ENCODE measurements at places on chromosomes 1 and 21.

DNA sequence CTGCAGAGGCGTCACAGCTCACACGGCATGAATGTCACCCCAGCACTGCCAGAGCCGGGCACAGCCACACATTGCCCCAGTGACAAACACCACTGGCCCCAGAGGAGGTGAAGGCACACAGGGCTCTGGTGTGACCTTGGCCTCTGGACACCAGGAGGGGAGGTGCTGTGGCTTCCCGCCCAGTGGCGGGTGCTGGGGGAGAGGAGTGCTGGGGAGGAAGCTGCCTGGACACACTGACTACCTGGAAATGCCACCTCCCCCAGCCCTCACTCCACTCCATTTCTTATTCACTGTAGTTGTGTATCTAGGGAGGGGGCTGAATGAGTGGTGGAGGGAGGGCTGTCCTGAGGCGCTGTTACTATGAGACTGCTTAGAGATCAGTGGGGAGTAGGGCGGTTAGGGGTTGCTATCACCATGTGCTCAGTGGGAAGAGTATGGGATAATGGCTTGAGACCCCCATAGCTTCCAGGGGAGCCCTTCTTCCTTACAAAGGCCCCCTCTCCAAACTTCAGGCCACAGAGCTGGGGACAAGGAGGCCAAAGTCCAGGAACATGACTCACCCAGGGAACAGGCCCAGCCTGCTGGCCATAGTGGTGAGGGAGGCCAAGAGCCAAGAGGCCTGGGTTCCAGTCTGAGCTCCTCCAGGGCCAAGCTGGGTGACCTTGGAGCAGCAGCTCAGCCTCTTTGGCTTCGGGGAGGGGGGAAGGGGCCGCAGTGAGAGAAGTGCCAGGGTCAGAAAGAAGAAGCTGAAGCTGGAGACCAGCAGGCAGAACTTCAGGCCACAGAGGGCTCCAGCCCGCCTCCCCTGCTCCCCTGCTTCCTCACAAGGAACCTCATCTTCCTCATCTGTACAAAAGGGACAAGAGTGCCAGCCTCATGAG lies 40.1 kb downstream of the AHDC1 start:
- DNase-seq: no peak

DNA sequence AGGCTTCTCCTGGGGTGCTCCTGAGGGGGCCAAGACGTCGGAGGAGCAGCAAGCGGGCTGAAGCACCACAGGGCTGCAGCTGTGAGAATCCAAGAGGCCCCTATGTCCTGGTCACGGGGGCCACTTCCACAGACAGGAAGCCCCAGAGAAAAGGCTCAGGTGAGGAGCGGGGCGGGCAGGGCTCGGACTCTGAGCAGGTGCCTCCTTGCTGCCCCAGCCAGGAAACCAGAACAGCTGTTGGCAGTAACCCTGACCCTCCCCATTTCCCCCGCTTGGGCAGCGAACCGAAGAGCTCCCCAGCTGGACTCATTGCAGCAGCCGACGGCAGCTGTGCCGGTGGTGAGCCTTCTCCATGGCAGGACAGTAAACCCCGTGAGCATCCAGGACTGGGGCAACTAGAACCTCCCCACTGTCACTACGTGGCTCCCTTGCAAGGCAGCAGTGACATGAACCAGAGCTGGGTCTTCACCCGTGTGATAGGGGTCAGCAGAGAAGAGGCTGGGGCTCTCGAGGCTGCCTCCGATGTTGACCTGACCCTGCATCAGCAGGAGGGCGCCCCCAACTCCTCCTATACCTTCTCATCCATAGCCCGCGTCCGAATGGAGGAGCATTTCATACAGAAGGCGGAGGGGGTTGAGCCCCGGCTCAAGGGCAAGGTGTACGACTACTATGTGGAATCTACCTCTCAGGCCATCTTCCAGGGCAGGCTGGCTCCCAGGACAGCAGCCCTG lies 625 bp downstream of the KLHDC7A start:
- no peak for DNase-seq

GRCh38 chr1:14262637-14263036 lies 335.8 kb upstream of the KAZN start:
- no peak for DNase-seq

DNA sequence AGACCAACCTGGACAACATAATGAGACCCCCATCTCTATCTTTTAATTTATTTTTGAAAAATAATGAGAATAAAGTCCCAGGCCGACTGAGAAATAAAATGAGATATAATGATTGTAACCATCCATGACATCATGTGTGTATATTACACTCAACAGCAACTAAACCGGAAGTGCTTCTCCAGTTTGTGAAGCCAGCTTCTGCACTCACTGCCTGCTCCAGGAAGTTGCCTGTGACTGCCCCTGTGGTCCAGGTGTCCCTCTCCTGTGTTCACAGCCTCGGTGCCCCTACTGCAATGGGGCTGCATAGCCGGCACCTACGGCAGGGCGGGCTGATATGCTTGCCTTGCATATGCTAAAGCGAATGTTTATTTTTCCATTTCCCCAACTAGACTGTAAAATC lies 68.3 kb downstream of the SSBP3 start:
- DNase-seq: no peak

DNA sequence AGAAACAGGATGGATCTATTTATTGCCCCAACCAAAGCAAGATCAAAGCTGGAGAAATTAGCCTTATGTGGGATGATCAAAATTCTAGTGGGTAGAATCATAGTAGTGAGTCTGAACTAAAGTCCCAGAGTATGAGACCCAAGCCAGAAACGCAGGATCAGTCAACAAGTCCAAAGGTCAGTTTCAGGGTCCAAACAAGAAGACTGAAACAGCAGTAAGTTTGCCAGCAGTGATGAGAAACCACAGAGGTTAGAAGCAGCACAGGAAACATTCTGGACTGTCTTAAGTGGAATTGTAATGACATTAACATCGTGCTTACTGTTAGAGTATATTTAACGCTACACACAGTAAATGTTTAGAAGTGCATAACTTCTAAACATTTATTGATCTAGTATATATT lies 251.0 kb downstream of the LRRIQ3 start:
- DNase-seq: no peak

- no peak for DNase-seq
Measured at GRCh38 chr1:163896001-163896400, 574.2 kb downstream of the NUF2 start.

GRCh38 chr1:223041481-223041880 lies 101.6 kb downstream of the TLR5 start:
- DNase-seq: no peak

GRCh38 chr1:212678456-212679410 lies 20.9 kb downstream of the BATF3 start:
- no peak for DNase-seq

- DNase-seq: no peak
Measured at GRCh38 chr1:92340154-92340553, 41.3 kb downstream of the RPAP2 start.

DNA sequence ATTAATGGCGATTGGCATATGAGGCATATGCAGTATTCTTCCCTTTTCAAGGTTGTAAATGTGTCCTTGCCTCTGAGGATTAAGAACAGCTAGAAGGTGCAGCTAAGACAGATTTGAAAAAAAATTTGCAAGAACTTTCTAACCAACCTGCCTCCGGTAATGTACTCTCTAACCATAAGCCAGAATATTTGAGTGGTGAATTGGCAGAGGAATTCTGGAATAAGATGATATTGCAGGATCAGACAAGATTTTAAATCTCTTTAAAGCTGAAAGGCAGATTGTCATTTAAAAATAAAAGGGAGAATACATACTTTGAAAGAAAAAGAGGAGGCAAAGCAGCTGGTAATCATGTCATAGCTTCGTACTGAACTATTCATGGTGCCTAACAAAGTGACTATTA lies 29.2 kb downstream of the MROH9 start:
- DNase-seq: no peak

GRCh38 chr1:118333601-118334210 lies 148.7 kb upstream of the SPAG17 start:
- DNase-seq: no peak

DNA sequence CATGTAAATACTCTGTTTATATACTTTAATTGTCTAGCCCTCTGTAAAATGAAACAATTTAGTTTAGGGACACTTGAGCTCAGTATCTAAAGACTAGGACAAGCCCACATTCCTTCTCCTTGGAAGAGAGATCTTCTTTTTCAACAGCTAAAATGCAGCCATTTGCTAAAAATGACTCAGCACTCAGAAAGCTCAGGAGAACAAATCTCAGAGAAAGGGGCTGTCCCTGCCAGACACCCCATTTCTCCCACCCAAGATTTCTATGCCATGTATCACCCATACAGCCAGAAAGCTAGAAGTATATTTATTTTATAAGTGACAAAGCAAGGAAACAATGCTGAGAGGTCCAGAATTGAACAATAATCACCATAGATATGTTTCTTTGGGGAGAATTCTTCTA lies 23.2 kb upstream of the PRDX6 start:
- DNase-seq: no peak

DNA sequence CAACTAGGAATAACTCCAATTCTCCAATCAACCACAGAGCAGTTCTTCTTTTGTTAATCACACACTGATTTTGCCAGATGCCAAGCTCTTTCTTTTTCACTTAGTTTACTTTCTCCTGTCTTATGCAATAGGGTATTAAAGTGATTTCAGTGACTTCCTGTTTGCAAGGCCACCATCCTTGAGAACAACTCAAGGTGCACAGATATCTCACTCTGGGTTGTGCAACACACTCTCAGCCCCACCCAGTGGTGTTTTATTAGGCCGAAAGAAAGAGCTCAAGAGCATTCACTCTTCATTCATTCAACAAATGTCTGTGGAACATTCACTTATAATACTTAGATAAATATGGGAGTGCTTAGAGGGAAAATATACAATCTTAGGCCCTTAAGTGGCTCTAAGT lies 352.5 kb downstream of the ZNF326 start:
- DNase-seq: no peak

- no peak for DNase-seq
Measured at GRCh38 chr21:28325618-28326017, 667.1 kb downstream of the LTN1 start.

GRCh38 chr1:163320891-163321290 lies 863 bp upstream of the NUF2 start:
- no peak for DNase-seq

DNA sequence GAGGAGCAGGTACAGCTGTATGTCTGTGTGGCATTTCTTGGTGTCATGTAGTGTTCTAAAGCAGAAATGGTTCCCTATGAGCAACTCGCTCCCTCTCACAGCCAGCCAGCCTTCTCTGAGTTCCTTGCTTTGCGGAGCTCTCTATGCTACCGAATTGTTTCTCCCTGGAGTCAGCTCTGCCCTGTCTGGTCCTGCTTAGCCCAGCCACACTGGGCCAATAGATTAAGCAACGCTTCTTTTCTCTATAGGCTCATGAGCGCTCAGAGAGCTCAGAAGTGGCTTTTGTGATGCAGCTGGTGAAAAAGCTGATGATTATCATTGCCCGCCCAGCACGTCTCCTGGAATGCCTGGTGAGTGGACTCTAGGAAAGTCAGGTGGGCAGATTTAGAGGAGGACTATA lies 113.1 kb downstream of the PIK3R3 start:
- DNase-seq: no peak

DNA sequence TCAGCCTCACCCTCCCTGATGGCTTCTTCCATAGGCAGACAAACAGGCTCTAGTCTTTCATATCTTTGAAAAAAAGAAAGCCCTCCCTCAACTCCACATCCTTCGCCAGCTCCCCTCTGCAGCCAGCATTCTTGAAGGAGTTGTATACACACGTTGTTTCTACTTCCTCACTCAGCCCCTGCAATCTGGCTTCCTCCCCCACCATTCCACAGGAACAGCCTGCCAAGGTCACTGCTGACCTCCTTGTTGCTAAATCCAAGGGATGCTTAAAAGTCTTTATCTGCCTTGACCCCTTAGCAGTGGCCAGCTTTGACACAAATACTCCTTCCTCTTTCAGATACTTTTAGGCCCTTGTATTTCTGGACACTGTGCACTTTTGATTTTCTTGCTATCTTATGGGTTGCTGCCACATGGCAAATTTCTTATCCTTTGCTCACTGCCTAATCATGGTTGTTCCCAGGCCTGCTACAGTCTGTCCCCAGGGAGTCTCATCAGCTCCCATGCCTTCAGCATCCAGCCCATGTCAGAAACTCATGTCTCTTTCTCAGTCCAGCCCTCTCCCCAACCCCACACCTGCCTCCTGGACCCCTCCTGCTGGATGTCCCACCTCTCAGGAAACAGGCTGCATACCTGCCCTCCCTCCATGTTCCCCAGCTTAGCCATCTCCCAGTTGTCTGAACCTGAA lies 8.3 kb downstream of the FAM229A start:
- DNase-seq: no peak

GRCh38 chr1:231040800-231041718 lies 1.0 kb upstream of the FAM89A start:
- DNase-seq: no peak

DNA sequence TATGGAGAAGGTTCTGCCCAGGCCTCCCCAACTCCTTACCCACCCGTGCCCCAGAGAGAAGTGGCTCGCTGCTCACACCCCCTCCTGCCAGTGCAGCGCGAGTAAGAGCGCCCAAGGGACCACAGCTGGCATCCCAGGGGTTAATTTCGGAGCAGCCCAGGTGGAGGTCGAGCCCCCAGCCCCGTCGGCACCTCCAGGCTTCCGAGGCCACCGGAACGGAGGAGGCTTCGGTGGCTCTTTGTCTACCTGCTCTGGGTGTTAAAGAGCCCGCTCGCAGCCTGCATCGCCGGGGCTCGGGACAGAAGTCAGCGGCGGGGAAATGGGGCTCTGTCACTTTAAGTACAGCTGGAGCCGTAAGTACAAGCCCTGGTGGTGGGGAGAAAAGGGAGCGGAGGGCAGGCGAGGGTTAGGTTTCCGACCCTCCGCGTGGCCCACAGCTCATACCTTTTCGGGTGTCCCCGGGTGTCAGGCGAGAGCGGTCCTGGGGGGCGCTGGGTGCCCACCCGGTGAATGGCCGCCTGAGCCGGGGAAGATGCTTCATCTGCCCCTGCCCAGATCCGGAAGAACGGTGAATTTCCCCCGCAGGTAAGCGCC lies 89.4 kb upstream of the IPO9 start:
- peak; percentile 10 for DNase-seq

GRCh38 chr1:11617314-11617713 lies 36.9 kb downstream of the FBXO2 start:
- no peak for DNase-seq

GRCh38 chr1:174000371-174000770 lies 21.8 kb downstream of the RC3H1 start:
- DNase-seq: no peak

DNA sequence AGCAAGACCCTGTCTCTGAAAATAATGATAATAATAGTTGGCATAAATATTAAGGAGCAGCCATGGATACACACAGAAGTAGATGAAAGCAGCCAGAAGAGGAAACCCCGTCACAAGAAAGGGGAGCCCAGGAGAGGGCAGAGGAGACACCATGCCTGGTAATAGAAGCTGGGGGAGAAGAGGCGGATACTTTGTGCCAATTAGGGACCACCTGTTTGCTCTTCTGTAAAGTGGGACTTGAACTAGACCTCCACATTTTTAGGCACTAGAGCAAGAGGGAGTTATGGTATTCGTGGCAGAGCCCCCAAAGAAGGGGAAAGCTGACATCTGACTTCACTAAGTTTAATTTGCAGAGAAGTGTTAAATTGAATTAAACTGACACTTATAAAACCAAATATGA lies 12.5 kb downstream of the CELA2B start:
- DNase-seq: no peak

GRCh38 chr1:240630409-240630808 lies 18.5 kb upstream of the GREM2 start:
- DNase-seq: no peak

GRCh38 chr21:43643193-43643592 lies 16.1 kb downstream of the HSF2BP start:
- no peak for DNase-seq
